T-helper 2 cell treated with Interferon-gamma antibody and Interleukin-4, amounts not matched to agents 5 μg/mL and 100 μg/mL, for 36 hours (primary cell): ENCODE measurements at places on chromosomes 7 and 10.

GRCh38 chr7:32569388-32570289 is 74.3 kb downstream of the AVL9 start:
- no peaks in the 10 kb centered on the region for H3K27me3 ChIP-seq
- H3K4me1 ChIP-seq: peaks cover under 1% of the 10 kb centered on the region
- no peak for DNase-seq
- H3K36me3 ChIP-seq: peaks cover 20% of the 10 kb centered on the region
- no peak overlapping the region for H3K4me3 ChIP-seq

- no peak overlapping the region for H3K27ac ChIP-seq
- no peak overlapping the region for H3K4me3 ChIP-seq
- no peak for DNase-seq
- H3K36me3 ChIP-seq: no peaks in the 10 kb centered on the region
- H3K27me3 ChIP-seq: peaks cover 2% of the 10 kb centered on the region
- no peaks in the 10 kb centered on the region for H3K4me1 ChIP-seq
These were observed 57.7 kb downstream of the PTPRE start for GRCh38 chr10:127964621-127965020.

GRCh38 chr7:80856769-80857168 is 62.1 kb downstream of the SEMA3C start:
- no peak overlapping the region for H3K27ac ChIP-seq
- no peaks in the 10 kb centered on the region for H3K36me3 ChIP-seq
- H3K4me3 ChIP-seq: no peak overlapping the region
- H3K27me3 ChIP-seq: no peaks in the 10 kb centered on the region
- DNase-seq: no peak

GRCh38 chr10:131695496-131696165 is 205.2 kb upstream of the PPP2R2D start:
- no peak for DNase-seq
- H3K27me3 ChIP-seq: no peaks in the 10 kb centered on the region
- no peaks in the 10 kb centered on the region for H3K4me1 ChIP-seq

- DNase-seq: no peak
- H3K27ac ChIP-seq: no peak overlapping the region
- H3K27me3 ChIP-seq: peaks cover 13% of the 10 kb centered on the region
- no peak overlapping the region for H3K4me3 ChIP-seq
- H3K4me1 ChIP-seq: no peaks in the 10 kb centered on the region
These were observed 193.4 kb upstream of the ZMIZ1 start for GRCh38 chr10:78875331-78875877.

GRCh38 chr10:104339469-104340110 is 1.3 kb upstream of the ITPRIP start:
- peak overlapping the region; percentile 97 for H3K4me3 ChIP-seq
- H3K27ac ChIP-seq: peak overlapping the region; percentile 69
- peaks cover 5% of the 10 kb centered on the region for H3K27me3 ChIP-seq

GRCh38 chr7:71171476-71171875 is 39.5 kb downstream of the GALNT17 start:
- H3K27ac ChIP-seq: no peak overlapping the region
- DNase-seq: no peak
- no peaks in the 10 kb centered on the region for H3K4me1 ChIP-seq
- H3K4me3 ChIP-seq: no peak overlapping the region

GRCh38 chr10:94645285-94645684 is 38.2 kb upstream of the CYP2C18 start:
- H3K4me1 ChIP-seq: no peaks in the 10 kb centered on the region
- H3K27ac ChIP-seq: no peak overlapping the region
- no peak overlapping the region for H3K4me3 ChIP-seq
- no peaks in the 10 kb centered on the region for H3K27me3 ChIP-seq
- no peaks in the 10 kb centered on the region for H3K36me3 ChIP-seq

- H3K27me3 ChIP-seq: no peaks in the 10 kb centered on the region
- peaks cover 6% of the 10 kb centered on the region for H3K4me1 ChIP-seq
These were observed 57.8 kb upstream of the PDCD4 start for GRCh38 chr10:110813743-110814472.

GRCh38 chr7:51367614-51367968 is 51.0 kb upstream of the COBL start:
- H3K4me3 ChIP-seq: no peak overlapping the region
- no peak for DNase-seq
- no peaks in the 10 kb centered on the region for H3K4me1 ChIP-seq
- H3K36me3 ChIP-seq: no peaks in the 10 kb centered on the region

DNA sequence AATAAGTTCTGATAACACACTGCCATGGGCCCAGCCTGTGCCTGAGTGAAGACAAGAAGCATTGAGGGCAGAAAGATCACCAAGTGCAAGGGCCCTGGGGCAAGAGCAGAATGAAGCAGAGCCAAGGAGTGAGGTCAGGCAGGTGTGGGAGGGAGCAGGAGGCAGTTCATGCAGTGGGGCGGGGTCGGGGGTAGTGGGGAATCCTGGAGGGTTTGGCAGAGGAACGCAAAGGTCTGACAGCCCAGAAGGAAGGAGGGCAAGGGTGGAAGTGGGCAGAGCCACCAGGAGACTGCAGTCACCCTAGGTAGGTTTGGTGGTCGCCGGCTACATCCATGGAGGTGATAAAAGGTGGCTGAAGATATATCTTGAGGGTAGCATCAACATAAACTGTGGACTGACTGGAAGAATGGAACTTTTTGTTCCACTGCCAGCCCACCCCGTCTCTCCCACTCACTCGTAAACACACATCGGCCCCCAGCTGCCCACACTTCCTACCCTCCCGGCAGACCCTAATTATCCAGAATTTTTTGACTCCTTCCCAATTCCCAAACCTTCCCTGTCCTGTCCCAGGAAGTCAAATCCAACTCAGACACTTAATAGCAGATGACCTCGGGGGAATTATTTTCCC is 172.4 kb downstream of the ARHGAP12 start:
- H3K36me3 ChIP-seq: peaks cover 4% of the 10 kb centered on the region
- H3K4me1 ChIP-seq: peaks cover 20% of the 10 kb centered on the region
- H3K27ac ChIP-seq: no peak overlapping the region
- no peaks in the 10 kb centered on the region for H3K27me3 ChIP-seq

DNA sequence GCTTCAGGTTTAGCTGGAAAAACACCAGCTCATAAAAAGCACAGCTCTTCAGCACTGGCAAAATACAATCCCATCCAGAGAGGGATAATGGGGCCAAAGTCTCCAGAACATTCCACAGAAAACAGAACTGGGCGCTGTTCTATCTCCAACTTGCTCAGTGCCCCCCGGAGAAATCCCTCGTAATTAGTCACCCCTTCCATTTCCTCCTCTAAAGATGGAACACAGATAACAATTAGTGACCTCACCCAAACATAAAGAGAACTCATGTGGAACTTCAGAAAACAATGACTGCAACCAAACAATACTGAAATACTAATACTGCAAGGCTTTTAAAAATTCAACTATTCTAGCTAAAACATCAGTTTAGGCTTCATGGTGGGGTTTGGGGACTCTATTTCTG is 46.3 kb downstream of the KIAA1549 start:
- DNase-seq: no peak
- peaks cover 22% of the 10 kb centered on the region for H3K27me3 ChIP-seq
- H3K4me3 ChIP-seq: no peak overlapping the region
- H3K4me1 ChIP-seq: no peaks in the 10 kb centered on the region
- H3K27ac ChIP-seq: no peak overlapping the region

DNA sequence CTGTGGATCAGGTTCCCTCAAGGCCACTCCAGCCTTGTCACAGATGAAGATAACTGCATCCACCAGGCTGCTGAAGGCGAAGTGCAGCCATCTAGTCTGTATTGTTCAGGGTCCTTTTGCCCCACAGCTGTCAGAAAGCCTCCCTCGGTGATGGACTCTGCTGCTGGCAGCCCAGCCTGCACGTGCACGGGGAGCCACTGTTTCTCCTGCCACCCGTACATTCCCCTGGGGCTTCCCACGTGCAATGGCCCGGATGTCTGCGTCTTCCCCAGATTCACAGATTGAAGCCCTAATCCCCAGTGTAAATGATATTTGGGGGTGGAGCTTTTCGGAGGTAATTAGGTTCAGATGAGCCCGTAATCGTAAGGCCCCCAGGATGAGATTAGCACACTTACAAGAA is 46.6 kb upstream of the VIPR2 start:
- no peak overlapping the region for H3K4me3 ChIP-seq
- DNase-seq: no peak
- peaks cover 22% of the 10 kb centered on the region for H3K27me3 ChIP-seq
- peaks cover 29% of the 10 kb centered on the region for H3K4me1 ChIP-seq
- H3K36me3 ChIP-seq: no peaks in the 10 kb centered on the region
- H3K27ac ChIP-seq: no peak overlapping the region

- no peak overlapping the region for H3K4me3 ChIP-seq
- no peak overlapping the region for H3K27ac ChIP-seq
- H3K27me3 ChIP-seq: no peaks in the 10 kb centered on the region
These were observed 47.8 kb downstream of the NOD1 start for GRCh38 chr7:30430777-30431176.

GRCh38 chr10:121608469-121609190 is 10.4 kb upstream of the FGFR2 start:
- peaks cover 8% of the 10 kb centered on the region for H3K27me3 ChIP-seq
- H3K36me3 ChIP-seq: no peaks in the 10 kb centered on the region
- H3K4me1 ChIP-seq: no peaks in the 10 kb centered on the region
- no peak overlapping the region for H3K4me3 ChIP-seq
- DNase-seq: peak; percentile 25
- no peak overlapping the region for H3K27ac ChIP-seq

DNA sequence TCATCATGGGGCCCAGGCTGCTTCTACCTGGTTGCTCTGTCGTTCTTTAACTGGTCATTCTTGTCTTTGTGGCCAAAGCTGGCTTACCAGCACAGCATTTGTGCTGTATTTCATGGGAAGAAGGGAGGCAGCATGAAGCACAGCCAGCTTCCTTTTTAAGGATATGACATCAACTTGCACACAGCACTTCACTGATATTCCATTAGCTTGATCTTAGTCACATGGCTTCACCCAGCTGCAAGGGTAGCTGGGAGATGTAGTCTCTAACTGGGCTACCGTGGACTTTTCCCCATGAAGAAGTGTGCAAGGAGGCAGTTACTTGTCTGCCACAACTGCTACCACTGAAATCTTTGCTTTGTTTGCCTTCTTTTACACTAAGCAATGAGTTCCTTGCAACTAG is 525.2 kb downstream of the LRMDA start:
- no peaks in the 10 kb centered on the region for H3K4me1 ChIP-seq
- H3K36me3 ChIP-seq: no peaks in the 10 kb centered on the region
- no peaks in the 10 kb centered on the region for H3K27me3 ChIP-seq
- DNase-seq: no peak

DNA sequence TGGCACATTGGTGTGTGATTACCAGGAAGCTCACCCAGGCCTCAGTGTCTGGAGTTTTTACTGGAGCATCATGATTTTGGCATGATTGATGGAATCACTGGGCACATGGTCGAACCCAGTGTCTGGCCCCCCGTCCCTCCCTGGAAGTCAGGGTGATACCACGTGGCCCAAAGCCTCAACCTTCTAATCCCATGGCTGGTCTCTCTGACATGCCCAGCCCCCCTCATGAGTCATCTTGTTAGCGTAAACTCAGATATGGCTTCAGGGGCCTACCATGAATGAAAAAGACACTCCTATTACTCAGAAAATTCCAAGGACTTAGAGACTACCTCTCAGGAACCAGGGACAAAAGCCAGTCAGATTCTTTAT is 109.3 kb downstream of the GRK5 start:
- no peaks in the 10 kb centered on the region for H3K27me3 ChIP-seq
- no peak for DNase-seq
- H3K4me3 ChIP-seq: no peak overlapping the region
- H3K36me3 ChIP-seq: peaks cover 10% of the 10 kb centered on the region

DNA sequence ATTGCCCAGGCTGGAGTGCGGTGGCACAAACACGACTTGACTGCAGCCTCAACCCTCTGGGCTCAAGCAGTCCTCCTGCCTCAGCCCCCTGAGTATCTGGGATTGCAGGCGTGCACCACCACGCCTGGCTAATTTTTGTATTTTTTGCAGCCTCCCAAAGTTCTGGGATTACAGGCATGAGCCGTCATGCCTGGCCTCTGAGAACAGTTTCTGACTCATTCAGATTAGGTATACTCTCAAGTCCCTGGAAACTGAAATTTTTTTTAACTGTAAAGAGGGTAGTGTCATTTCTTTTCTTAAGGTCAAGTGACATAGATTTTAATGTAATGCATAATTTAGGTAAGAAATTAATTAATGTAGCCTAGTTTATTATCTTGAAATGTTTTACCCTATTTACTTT is 104.7 kb downstream of the SEPTIN7 start:
- peaks cover 21% of the 10 kb centered on the region for H3K36me3 ChIP-seq
- no peak overlapping the region for H3K4me3 ChIP-seq
- H3K27me3 ChIP-seq: no peaks in the 10 kb centered on the region
- DNase-seq: no peak
- no peak overlapping the region for H3K27ac ChIP-seq
- H3K4me1 ChIP-seq: no peaks in the 10 kb centered on the region

GRCh38 chr10:91665842-91666241 is 33.0 kb upstream of the PPP1R3C start:
- no peaks in the 10 kb centered on the region for H3K4me1 ChIP-seq
- H3K36me3 ChIP-seq: no peaks in the 10 kb centered on the region
- no peak overlapping the region for H3K27ac ChIP-seq
- no peak for DNase-seq
- H3K4me3 ChIP-seq: no peak overlapping the region

GRCh38 chr10:45376371-45376801 is 2.4 kb downstream of the ALOX5 start:
- H3K4me1 ChIP-seq: peaks cover 9% of the 10 kb centered on the region
- no peak overlapping the region for H3K4me3 ChIP-seq
- DNase-seq: no peak
- H3K27me3 ChIP-seq: peaks cover 51% of the 10 kb centered on the region

DNA sequence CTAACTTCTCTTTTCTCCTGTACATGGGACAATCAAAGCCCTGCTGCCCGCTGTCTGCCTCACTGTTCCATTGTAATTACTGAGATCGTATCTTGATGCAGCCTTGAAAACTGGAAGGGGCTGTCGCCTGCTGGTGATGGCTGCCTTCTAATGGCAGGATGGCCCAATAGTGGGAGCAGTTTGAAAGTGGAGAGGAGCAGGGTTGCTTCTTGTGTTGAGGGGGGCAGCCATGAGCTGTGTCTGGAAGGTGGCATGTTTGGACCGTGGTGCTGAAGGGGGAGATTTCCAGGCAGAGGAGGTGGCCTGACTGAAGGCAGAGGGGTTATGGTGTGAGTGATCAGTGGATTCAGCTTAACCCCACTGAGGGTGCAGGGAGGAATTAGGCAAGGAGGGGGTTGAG is 8.1 kb downstream of the WDFY4 start:
- H3K36me3 ChIP-seq: no peaks in the 10 kb centered on the region
- no peak overlapping the region for H3K4me3 ChIP-seq
- H3K27me3 ChIP-seq: peaks cover 3% of the 10 kb centered on the region
- no peak for DNase-seq

- H3K27me3 ChIP-seq: no peaks in the 10 kb centered on the region
- H3K36me3 ChIP-seq: no peaks in the 10 kb centered on the region
- no peaks in the 10 kb centered on the region for H3K4me1 ChIP-seq
- no peak overlapping the region for H3K27ac ChIP-seq
These were observed 173.2 kb upstream of the PPP2R2D start for GRCh38 chr10:131727560-131727959.

DNA sequence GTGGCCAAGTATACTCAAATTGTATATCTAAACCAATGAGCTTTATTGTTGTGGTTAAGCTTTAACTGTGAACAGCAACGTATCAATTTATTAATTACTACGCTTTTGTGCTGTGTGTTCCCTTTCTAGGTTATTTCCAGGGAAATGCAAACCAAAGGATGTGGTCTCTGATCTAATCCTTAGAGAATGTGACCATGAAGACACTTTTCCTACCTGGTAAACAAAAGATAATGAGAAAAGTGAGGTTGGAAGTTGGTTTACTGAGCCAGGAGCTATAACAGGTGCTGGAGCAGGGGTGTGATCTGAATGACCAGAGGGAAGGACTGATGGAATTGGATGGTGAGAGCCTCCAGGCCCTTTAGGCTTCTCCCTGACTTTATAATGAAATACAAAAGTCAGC is 25.4 kb upstream of the CALU start:
- DNase-seq: no peak
- no peak overlapping the region for H3K4me3 ChIP-seq
- peaks cover 17% of the 10 kb centered on the region for H3K27me3 ChIP-seq
- H3K27ac ChIP-seq: no peak overlapping the region
- no peaks in the 10 kb centered on the region for H3K36me3 ChIP-seq
- H3K4me1 ChIP-seq: no peaks in the 10 kb centered on the region
